ENCODE measurements at places on chromosomes 16 and 17.

- no peak for DNase-seq
Observed at GRCh38 chr16:56629531-56629930, 2.9 kb upstream of the MT1M start.

GRCh38 chr17:17004251-17004996 is 32.5 kb upstream of the TNFRSF13B start:
- DNase-seq: no peak

GRCh38 chr17:66437476-66438026 is 135.1 kb downstream of the PRKCA start:
- DNase-seq: no peak

DNA sequence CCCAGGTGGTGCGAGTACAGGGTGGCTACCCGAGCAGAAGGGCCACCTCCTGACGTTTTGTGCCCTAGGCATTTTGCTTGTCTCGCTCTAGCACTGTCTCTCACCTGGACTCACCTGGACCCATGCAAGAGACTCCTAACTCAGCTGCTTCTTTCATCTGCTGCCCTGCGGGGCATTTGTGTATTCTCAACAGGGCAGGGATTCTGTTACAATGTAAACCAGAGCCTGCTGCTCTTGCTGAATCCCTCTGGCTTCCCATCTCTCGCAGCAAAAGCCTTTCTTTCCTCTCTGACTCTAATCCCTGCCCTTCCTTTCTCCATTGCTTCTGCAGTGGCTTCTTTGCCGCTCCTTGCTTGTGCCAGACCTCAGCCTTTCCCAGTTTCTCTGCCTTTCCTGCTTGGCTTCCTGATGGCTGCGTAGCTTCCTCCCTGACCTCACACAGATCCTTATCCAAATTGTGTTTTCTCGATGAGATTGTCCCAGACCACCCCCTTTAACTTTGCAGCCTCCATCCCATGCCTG is 10.2 kb downstream of the ARSG start:
- no peak for DNase-seq

DNA sequence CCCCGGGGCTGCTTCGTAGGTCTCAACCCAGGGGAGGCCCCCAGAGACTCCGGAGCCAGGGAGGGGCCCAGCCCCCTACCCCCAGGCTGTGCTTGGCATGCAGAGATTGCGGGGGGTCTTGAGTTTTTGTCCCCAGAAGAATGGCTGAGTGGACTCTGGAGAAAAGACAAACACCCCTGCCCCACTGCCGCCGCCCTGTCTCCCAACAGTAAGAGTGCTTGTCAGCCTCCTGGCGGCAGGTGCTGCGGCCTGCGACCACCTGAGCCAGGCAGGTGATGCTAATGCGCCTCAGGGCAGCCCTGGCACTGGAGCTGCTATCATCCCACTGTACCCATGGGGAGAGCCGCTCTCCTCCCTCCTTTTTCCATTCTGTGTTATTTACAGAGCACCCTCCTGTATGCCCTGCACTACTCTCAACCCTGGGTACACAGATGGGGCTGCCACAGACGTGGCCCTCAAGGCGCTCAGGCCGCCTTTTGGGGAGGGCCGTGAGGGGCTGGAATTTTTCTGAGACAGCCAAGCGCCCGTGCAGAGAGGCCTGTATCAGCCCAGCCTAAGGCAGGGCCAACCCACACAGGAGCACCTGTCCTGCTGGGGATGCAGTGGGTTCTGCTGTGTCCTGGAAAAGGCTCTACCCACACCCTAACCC is 2.6 kb upstream of the IL17C start:
- no peak for DNase-seq

- no peak for DNase-seq
Observed at GRCh38 chr16:2036200-2036966, 9.7 kb downstream of the NHERF2 start.

DNA sequence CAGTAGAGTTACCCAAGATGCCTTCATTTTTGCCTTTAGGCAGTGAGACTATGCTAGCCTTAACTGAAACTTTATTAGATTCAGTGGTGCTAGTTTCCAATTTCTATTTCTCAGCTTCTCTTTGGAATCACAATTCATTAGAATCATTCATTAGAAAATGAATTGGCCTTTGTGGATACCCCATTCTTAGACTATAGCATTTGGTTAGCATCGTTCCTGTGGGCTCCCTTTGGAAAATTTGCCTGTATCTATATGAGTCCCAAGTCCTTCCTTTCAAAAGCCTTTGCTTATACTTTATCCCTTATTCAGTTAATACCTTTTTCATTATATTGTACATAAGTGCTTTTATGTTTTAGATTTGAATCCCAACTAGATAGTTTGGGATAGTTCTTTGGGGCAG is 187.0 kb upstream of the TBX2 start:
- no peak for DNase-seq

DNA sequence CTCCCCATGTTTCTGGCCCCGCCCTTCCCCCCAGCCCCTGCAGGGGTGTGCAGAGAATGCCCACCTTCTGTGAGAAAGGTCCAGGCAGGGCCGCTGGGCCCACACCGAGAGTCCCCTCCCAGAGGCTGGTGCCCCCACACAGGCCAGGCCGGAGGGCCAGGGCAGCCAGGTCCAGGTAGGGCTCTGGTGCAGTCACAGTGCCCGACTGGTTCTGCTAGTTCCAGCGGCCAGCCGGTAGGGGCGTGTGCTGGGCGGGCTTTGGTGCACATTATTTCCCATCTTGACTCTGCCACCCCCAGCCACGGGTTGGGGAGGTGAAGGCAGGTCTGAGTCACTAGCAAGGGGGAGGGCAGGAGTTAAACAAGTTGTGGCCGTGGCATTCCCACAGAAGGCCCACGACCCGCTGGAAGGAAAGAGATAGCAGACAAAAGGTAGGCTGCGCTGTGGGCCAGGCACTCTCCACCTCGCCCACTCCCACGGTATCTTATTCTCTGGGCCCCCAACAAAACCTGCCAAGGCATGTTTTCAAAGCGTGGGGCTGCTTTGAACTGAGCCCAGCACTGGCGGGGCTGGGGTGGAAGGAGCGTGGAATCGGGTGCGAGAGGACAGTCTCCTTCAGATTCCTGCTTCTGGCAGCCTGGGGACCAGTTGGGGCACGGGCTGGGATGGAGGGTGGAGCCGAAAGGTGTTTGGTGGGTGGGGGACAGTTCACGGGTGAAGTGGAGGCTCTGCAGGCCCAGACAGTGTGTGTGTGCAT is 1.9 kb downstream of the EPN3 start:
- DNase-seq: no peak

- DNase-seq: no peak
Observed at GRCh38 chr17:69501591-69502468, 87.3 kb downstream of the MAP2K6 start.

- no peak for DNase-seq
Observed at GRCh38 chr17:64355536-64356303, 34.9 kb downstream of the PECAM1 start.

DNA sequence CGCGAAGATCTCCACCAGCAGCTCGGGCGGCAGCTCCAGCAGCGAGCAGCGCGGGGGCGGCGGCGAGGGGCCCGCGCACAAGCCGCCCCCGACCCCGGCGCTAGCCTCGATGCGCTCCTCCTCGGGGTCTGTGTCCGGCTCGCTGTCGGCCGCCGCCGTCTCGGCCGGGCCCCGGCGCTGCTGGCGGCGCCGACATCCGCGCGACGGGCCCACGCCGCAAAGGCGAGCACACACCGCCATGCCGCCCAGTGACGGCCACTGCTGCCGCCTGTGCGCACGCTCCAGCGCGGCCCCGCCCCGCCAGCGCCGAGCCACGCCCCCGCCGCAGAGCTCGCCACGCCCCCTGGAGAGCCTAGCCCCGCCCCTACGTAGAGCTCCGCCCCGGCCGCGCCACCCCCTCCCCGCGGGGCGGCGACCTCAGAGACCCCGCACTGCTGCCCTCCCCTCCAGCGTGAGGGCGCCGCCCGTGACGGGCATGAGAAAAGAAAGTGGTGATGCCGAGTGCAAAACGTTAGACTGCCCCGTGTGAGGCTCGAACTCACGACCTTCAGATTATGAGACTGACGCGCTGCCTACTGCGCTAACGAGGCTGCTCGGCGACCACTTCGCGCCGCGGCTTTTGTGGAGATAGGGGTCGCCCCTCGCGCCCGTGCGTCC is at the start of gene FBXO31:
TSS of gene FBXO31 (minus strand) at position 272 of the 657 bp plus-strand sequence. CDS start at position 240, 32 bp downstream.
- DNase-seq: peak; percentile 92

DNA sequence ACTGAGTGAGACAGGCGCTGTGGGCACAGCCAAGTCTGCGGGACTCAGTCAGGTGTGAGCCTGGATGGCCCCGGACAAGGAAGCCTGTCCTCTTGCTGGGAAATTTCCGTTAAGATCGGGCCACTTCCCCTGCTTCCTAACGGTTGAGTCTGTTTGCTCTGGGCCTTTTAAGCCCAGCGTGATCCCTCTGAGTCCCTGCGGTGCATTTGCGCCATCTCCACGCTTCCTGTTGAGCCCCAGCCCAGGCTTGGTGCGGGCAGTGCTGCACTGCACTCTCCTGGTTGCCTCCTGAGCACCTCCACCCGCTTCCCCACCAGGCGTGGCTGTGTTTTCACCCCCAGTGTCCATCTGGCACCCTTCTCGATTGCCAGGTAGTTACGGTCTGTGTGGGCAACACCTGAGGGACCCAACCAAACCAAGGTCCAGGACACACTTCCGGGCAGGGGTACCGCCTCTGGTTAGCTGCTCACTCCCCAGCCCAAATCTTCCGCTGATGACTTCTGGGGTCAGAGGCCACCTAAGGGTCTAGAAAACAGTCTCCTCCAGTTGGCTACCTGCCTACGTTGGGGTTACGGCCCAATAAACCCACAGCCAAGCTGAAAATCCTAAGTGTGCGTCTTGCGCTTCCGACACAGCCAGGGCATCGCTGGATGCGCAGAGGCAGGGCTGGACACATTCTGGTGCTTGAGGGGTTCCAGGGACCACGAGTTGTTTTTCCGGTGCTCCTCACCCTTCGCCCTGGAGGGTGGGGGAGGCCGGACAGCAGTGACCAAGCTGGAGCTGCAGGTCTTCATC is 1.4 kb upstream of the SLC25A10 start:
- DNase-seq: no peak

- no peak for DNase-seq
Observed at GRCh38 chr16:35146723-35147458, 1687.5 kb downstream of the TP53TG3F start.

DNA sequence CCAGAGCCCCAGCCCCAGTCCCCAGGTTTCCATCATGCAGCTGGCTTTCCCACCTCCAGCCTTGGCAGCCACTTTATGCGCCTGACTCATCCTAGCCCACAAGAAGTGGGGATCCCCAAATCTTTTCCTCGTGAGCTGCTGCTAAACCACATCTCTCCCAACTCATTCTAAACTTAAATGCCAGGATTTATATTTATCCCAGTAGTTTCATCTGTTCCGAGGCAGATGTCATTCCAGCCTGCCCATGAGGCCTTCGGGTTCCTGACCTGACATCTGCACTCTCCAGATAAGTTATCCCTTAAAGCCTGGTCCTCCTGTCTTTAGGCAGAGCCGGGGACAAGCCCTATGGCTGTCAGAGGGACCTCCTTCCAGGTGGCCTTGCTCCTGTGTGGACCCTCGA is 16.6 kb downstream of the PLXDC1 start:
- DNase-seq: no peak

DNA sequence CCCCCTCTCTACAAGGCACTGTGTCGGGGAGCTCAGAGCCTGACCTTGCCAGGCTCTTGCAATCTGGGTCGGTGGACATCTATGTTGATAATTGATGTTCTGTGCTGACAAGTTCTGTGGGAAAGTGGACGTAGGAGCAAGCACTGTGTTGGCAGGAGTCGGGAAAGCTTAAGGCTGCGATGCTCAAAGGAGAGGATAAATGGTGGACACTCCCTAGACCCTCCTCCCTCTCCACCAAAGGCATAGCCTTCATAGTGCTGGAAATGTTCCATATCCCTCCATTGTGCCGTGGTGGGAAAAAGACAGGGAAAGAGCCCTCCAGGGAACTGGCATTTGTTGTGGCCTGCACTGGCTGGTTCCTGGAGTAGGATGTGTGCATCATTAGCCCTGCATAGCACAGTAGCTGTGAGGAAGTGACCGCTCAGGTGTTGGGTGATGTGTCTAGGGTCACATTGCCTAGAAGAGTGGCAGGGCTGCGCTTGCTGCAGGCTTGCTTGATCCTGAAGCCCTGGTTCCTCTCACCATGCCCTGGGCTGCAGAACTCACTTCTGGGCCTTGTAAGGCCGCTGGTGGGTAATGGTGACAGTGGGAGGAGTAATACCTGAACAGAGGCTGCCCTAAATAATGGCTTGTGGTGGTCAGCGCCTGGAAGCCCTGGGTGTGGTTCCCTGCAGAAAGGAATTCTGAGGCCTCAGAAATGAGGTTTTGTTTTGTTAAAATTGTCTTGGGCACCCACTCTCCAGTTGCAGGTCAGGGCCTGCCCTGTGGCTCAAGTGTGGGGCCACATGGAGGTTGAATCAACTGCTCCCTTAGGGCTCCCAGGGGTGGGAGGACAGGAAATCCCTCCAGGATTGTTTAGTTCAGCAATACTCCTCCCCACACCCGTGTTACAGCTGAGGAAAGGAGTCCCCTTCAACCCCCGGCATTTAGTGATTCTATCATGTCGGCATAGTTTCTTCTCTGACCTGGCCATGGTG is 62.6 kb downstream of the KSR1 start:
- DNase-seq: no peak

GRCh38 chr17:6948562-6948961 is 47.3 kb upstream of the ALOX12 start:
- no peak for DNase-seq

GRCh38 chr16:72050769-72051464 is 3.4 kb upstream of the HP start:
- no peak for DNase-seq

- no peak for DNase-seq
Observed at GRCh38 chr17:17924131-17924856, 47.9 kb downstream of the TOM1L2 start.

DNA sequence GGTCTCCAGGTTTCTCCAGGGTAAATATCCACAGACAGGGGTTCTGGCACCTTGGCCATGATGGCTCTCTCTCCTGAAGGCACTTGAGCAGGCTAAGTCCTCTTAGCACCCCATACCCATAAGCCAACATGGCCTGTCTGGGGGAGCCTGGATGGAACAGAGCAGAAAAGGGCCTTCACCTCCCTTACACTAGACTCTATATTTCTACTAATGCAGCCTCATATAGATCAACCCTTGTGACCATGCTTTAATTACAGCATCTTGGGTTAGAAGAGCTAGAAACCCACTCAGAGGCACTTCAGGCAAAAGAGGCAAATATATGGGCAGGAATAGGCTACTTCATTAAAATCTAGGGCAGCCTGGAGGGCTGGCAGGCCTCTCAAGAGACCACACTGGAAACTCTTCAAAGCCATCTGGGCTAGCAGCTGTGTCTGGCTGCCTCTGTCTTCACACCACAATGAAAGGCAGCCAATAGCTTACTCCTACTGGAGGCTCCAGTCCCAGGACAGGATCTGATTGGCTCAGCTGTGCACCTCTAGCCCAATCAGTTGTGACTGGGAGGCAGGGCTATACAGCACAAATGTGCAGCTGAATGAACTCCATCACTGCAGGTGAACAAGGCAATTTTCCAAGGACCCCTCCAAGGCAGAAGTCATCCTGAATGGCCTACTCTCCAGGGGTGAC is 4.7 kb upstream of the CDT1 start:
- DNase-seq: no peak

- DNase-seq: no peak
Observed at GRCh38 chr16:49859125-49859811, 3.4 kb upstream of the ZNF423 start.

- no peak for DNase-seq
Observed at GRCh38 chr17:27530764-27531391, 74.6 kb downstream of the KSR1 start.

GRCh38 chr17:77437017-77437416 is 296.2 kb downstream of the SEC14L1 start:
- DNase-seq: no peak

- no peak for DNase-seq
Observed at GRCh38 chr16:2912330-2913199, 834 bp downstream of the FLYWCH1 start.

- no peak for DNase-seq
Observed at GRCh38 chr17:82600731-82601446, 47.4 kb downstream of the WDR45B start.

Measured in stimulated activated CD4-positive, alpha-beta T cell treated with anti-CD3 and anti-CD28 coated beads, TNF-alpha, amount 100 ng/mL, for 1 hour (primary cell).